Mammary epithelial cell (primary cell): ENCODE measurements at places on chromosomes 6 and 20. TPM values are rescaled to one million over a fixed set of nuclear protein-coding genes. Genes with fewer than 3 reads are reported as not detected.

- no peak for DNase-seq
These were observed 46.5 kb upstream of the MLN start for GRCh38 chr6:33850296-33850695.

DNA sequence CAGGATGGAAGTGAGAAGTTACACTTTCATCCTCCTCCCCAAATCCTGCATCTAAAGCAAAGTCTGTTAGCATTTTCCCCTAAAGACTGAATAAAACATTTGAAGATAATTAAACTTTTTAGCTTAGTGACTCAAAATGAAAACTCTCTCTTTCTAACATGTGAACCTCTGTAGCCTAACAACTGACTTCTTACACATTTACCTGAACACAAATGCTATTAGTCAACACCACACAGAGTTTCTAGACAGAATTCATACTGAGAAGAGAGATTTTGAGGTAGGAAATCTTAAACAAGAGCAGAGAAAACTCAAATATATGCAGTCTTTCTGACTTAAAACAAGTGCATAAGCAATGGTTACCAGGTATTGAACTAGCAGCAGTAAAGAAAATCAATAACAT lies 149.9 kb upstream of the SMLR1 start:
- DNase-seq = no peak

GRCh38 chr6:132650429-132650828 lies 8.6 kb downstream of the TAAR1 start:
- peak; percentile 44 for DNase-seq

The LHFPL5 gene
- total RNA-seq = not detected in 2 replicates

The PSORS1C2 gene
- total RNA-seq = not detected
